Neural progenitor cell (in vitro differentiated cells): ENCODE measurements at places on chromosomes 3 and 15. TPM values are rescaled to one million over a fixed set of nuclear protein-coding genes. Genes with fewer than 3 reads are reported as not detected.

The KAT2B gene
- 11.4 and 21.6 TPM in 2 replicates for total RNA-seq

- DNase-seq: no peak
- H3K4me1 ChIP-seq: peaks cover 13% of the 10 kb centered on the region
- H3K36me3 ChIP-seq: no peaks in the 10 kb centered on the region
- no peak overlapping the region for H3K27ac ChIP-seq
- no peak overlapping the region for H3K4me3 ChIP-seq
Measured at GRCh38 chr3:21938267-21938681, 187.3 kb upstream of the ZNF385D start.

DNA sequence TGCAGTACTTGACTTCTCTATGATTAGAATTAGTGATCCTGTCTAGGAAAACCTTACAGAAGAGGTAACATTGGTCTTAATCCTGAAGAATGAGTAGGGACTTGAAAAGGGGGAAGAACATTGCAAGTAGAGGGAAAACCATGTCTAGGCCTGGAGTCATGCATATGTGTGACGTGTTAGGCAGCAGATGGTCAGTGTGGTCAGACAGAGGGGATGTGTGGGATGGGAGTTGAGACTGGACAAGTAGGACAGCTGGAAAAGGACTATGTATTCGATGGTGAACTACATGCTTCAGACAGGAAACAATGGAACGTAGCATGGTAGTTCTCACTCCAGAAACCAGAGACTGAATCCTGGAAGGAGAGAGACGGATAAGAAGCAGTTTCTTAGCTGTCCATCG is 235.6 kb upstream of the LRTM1 start:
- H3K27ac ChIP-seq: no peak overlapping the region
- no peaks in the 10 kb centered on the region for H3K4me1 ChIP-seq
- no peaks in the 10 kb centered on the region for H3K27me3 ChIP-seq
- no peaks in the 10 kb centered on the region for H3K36me3 ChIP-seq
- H3K4me3 ChIP-seq: no peak overlapping the region

DNA sequence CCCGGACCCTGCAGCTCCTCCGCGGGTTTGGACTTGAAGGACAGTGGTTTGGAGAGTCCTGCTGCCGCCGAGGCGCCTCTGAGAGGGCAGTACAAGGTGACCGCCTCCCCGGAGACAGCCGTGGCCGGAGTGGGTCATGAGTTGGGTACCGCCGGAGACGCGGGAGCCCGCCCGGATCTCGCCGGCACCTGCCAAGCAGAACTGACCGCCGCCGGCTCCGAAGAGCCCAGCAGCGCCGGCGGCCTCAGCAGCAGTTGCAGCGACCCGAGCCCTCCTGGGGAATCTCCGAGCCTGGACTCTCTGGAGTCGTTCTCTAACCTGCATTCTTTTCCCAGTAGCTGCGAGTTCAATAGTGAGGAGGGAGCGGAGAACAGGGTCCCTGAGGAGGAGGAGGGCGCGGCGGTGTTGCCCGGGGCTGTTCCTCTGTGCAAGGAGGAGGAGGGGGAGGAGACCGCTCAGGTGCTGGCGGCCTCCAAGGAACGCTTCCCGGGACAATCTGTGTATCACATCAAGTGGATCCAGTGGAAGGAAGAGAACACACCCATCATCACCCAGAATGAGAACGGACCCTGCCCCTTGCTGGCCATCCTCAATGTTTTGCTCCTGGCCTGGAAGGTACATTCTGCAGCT is 634 bp downstream of the MINDY2 start:
- peak overlapping the region; percentile 84 for H3K27ac ChIP-seq
- peak overlapping the region; percentile 80 for H3K4me3 ChIP-seq
- H3K27me3 ChIP-seq: peaks cover 4% of the 10 kb centered on the region
- peaks cover 5% of the 10 kb centered on the region for H3K4me1 ChIP-seq

DNA sequence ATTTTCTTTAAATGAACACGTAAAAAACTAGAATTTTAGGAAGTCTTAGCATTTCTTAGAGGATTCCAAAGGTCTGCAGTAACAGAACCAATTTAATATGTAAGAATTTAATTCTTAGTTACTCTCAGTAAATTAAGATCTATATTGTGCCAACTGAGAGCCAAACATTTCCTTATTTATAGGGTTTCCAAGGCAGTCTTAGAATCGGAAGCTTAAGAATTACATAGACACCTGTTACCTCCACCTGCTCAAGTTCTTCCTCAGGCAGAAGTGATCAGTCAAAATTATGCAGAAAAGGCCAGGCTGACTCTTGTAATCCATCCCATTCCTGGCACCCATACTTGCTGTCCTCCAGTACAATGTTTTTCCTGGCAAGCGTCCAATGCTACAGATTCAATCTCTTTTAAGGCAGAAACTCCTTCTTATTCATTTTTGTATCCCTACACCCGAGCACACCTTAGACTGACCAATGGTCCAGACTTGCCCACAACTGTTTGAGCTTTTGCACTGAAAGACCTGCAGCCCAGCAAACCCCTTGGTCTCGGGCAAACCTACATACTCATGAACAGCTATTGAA is 64.3 kb downstream of the NCEH1 start:
- H3K27me3 ChIP-seq: no peaks in the 10 kb centered on the region
- H3K36me3 ChIP-seq: no peaks in the 10 kb centered on the region
- no peak overlapping the region for H3K4me3 ChIP-seq
- DNase-seq: no peak
- H3K27ac ChIP-seq: no peak overlapping the region

The ADAMTS17 gene
- total RNA-seq: 1.1 and 1.5 TPM in 2 replicates

GRCh38 chr3:46252980-46253379 is 10.7 kb downstream of the CCR3 start:
- H3K27ac ChIP-seq: no peak overlapping the region
- no peaks in the 10 kb centered on the region for H3K36me3 ChIP-seq
- no peak overlapping the region for H3K4me3 ChIP-seq
- H3K27me3 ChIP-seq: no peaks in the 10 kb centered on the region
- H3K4me1 ChIP-seq: no peaks in the 10 kb centered on the region

DNA sequence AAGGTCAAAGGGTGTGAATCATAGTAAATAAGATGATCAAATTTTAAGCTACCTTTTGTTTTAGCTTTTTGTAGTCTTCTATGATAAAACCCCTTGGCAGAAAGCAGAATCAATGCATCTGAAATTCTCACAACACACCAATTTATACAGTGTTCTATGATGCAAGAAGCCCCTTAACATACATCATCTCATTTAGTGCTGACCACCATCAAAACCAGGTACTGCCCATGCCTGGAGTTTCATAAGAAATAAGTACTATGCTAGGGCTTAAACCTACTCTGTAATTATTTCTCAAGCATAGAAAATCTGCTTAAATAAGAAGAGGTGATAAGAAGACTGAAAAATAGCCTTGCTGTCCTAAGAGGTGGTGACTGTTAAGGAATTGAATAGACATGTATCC is 67.6 kb downstream of the NBEAL2 start:
- no peaks in the 10 kb centered on the region for H3K27me3 ChIP-seq
- H3K4me3 ChIP-seq: no peak overlapping the region
- DNase-seq: no peak
- H3K4me1 ChIP-seq: no peaks in the 10 kb centered on the region
- no peaks in the 10 kb centered on the region for H3K36me3 ChIP-seq

DNA sequence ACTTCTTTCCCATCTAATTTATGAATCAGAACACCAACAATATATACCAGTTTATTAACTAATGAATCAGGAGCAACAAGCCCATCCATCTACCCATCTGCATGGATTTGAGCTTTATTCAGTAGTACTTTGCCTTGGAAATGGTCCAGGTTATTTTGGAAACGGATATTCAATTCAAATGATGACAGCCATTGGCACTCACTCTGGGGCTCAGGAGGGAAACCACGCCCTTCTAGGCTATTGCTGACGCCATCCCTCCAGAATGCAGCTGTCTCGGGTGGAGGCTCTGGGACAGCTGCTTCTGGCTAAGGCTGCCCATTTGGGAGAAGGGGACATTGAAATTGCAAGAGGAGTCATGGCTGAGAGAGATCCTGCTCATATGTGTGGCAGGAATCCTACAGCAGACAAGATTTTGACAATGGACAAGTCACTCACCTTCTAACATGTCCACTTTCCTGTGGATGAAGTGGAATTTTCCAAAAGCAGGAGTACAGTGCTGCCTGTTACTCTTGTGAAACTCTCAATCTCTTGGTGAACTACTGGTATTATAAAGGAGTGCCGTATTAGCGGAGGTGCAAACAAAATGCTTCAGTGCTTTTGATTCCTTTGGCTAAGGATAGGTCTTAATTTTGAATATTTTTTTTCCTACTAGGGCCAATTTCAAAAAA is 29.3 kb upstream of the TRAK1 start:
- no peak overlapping the region for H3K27ac ChIP-seq
- DNase-seq: no peak
- no peaks in the 10 kb centered on the region for H3K36me3 ChIP-seq
- H3K27me3 ChIP-seq: no peaks in the 10 kb centered on the region

- H3K27me3 ChIP-seq: peaks cover 14% of the 10 kb centered on the region
- peak overlapping the region; percentile 79 for H3K27ac ChIP-seq
- H3K36me3 ChIP-seq: no peaks in the 10 kb centered on the region
- peak; percentile 20 for DNase-seq
- peak overlapping the region; percentile 65 for H3K4me3 ChIP-seq
- peaks cover 22% of the 10 kb centered on the region for H3K4me1 ChIP-seq
Measured at GRCh38 chr3:128878556-128879124, 780 bp upstream of the ACAD9 start.

- H3K27ac ChIP-seq: no peak overlapping the region
- H3K27me3 ChIP-seq: no peaks in the 10 kb centered on the region
- no peak overlapping the region for H3K4me3 ChIP-seq
- DNase-seq: no peak
- no peaks in the 10 kb centered on the region for H3K4me1 ChIP-seq
Measured at GRCh38 chr3:144200466-144200865, 228.8 kb downstream of the DIPK2A start.

GRCh38 chr15:90979582-90979981 is 14.8 kb downstream of the PRC1 start:
- H3K27ac ChIP-seq: no peak overlapping the region
- no peaks in the 10 kb centered on the region for H3K4me1 ChIP-seq
- H3K4me3 ChIP-seq: no peak overlapping the region
- no peak for DNase-seq
- H3K27me3 ChIP-seq: no peaks in the 10 kb centered on the region
- H3K36me3 ChIP-seq: peaks cover 20% of the 10 kb centered on the region

DNA sequence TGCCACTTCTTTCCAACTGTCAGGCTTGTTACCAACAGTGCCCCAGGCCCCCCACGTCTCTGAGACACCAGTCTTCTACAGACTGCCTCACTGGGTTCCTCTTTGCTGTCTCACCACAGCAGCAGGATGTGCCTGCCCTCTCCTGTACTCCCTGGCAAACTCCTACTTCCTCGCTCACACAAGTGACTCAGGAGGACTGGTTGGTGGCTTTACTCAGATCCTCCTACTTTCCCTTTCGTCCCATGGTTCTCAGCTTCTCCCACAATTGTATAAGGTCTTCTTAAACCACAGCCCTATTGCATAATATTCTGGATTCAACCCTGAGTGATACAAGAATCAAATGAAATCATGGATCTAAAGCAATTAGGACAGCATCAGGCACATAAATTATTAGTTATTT is 246.6 kb upstream of the PROK2 start:
- H3K4me1 ChIP-seq: peaks cover 12% of the 10 kb centered on the region
- H3K27ac ChIP-seq: no peak overlapping the region
- DNase-seq: no peak
- no peaks in the 10 kb centered on the region for H3K27me3 ChIP-seq
- no peak overlapping the region for H3K4me3 ChIP-seq

DNA sequence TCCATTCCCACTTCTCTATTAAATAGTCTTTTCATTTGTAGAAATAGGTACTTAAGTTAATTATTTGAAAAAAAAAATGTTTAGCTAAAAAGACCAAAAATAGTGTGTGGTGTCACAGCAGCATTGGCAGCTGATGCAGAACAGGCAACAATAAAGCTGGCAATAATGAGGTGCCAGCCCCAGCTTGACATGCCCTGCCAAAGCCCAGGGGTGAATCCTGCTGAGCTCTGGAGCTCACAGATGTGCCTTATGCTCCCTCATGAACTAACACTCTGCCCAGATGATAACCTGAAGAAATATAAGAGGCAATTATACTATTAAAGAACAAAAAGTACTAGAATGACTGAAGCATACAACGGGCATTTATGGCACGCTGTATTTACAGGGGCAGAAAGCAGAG is 63.8 kb downstream of the IGSF11 start:
- no peaks in the 10 kb centered on the region for H3K36me3 ChIP-seq
- H3K27ac ChIP-seq: no peak overlapping the region
- no peak overlapping the region for H3K4me3 ChIP-seq
- peaks cover 42% of the 10 kb centered on the region for H3K4me1 ChIP-seq

The PRR20G gene
- not detected in 2 replicates for total RNA-seq

DNA sequence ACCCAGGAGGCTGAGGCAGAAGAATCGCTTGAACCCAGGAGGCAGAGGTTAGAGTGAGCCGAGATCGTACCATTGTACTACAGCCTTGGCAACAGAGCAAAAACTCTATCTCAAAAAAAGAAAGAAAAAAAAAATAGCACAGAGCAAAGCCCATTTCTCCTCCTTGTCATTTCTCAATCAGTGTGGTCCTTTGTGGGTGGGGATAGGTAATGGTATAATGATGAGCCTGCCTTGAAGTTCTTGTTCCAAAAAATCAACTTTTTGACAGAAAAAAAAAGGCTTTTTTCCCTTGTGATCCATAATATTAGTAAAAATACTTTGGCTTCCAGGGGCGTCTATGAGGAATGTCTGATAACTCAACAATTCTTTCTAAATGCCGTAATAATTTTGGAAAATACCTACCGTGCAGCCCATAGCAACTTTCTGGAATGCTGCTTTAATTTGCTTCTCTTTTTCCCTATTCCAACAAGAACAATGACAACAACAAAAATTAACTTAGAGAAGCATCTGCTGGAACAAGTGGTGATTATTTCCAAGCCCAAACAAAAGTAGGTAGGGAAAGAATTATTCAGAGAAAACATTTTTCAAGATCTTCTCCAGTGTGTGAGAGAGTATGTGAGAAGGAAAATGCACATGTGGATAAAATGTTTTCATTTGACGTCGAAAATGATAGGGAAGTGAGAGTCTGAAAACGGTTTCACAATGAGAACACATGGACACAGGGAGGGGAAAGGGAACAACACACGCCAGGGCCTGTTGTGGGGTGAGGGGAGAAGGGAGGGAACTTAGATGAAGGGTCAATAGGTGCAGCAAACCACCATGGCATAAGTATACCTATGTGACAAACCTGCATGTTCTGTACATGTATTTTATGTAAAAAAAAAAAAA is 337.8 kb downstream of the RBMS3 start:
- no peaks in the 10 kb centered on the region for H3K36me3 ChIP-seq
- no peak overlapping the region for H3K4me3 ChIP-seq
- DNase-seq: no peak
- H3K27me3 ChIP-seq: no peaks in the 10 kb centered on the region
- H3K4me1 ChIP-seq: no peaks in the 10 kb centered on the region

GRCh38 chr3:190008432-190008831 is 112.3 kb downstream of the P3H2 start:
- no peak overlapping the region for H3K27ac ChIP-seq
- no peak overlapping the region for H3K4me3 ChIP-seq
- no peak for DNase-seq

DNA sequence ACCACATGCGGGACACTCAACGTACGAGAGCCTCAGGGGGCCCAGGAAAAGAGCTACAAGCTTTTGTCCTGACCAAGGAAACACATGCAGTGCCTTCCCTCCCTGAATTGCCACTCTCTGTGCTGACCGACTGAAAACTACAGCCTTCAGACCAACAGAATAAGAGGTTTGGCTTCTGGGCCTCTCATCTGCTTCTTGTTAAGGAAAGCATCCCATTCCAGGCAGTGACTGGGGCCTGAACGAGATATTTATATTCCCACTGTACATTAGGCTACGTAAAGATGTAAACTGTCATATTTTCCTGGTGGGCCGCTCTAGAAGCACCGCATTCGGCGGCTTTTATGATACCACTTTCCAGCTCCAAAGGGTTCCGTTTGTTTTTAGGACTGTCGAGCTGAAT is 208.9 kb upstream of the TPM1 start:
- H3K4me3 ChIP-seq: no peak overlapping the region
- H3K27me3 ChIP-seq: no peaks in the 10 kb centered on the region
- no peak overlapping the region for H3K27ac ChIP-seq
- no peaks in the 10 kb centered on the region for H3K36me3 ChIP-seq
